ENCODE measurements at places on chromosomes 7 and 10. TPM values are rescaled to one million over a fixed set of nuclear protein-coding genes. Genes with fewer than 3 reads are reported as not detected.

The NANOS1 gene
- total RNA-seq, result 0.19 TPM

The DMBT1 gene
- not detected for total RNA-seq

The PBLD gene
- 1.6 TPM for total RNA-seq

The ZNF775 gene
- 4.4 TPM for total RNA-seq

The SFXN2 gene
- 23.6 TPM for total RNA-seq

DNA sequence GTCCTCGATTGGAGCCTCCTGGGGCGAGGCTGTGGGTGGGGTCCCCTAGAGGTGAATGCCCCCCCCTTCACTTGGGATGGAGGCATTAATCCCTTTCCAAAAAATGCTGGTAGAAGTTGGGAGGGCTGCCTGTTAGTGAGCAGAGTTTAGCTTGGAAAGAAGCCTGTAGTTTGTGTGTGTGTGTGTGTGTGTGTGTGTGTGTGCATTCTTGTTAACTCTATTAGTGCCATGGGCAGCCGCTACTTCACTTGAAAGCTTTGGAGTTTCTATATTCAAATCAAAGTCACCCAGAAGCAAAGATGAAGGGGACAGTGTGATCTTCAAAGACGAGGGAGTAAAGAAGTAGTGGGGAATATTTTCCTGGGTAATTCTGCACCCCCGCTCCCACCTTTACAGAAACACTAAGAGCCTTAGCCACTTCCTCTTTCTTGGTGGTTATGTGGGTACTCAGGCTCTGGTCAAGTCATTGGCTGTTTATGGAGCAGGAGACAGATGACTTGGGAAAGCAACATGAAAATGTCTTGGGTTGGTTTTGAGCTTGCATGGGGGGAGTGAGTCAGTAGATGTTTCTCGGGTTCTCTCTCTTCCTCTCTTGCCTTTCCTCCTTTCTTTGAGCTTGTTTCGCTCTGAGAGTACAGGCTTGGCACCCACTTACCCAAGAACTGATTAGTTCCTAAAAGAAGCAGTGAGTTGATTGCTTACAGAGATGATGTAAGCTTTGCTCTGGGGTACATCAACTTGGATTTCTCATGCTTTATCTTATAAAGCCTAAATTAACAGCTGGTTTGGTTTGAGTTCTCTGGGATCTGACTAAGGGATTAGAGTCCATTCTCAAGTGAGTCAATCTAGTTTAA, 35.9 kb downstream of the TCF7L2 start:
- no peak overlapping the region for H3K27ac ChIP-seq
- no peaks in the 10 kb centered on the region for H3K36me3 ChIP-seq
- DNase-seq, result no peak
- no peak overlapping the region for H3K4me3 ChIP-seq

DNA sequence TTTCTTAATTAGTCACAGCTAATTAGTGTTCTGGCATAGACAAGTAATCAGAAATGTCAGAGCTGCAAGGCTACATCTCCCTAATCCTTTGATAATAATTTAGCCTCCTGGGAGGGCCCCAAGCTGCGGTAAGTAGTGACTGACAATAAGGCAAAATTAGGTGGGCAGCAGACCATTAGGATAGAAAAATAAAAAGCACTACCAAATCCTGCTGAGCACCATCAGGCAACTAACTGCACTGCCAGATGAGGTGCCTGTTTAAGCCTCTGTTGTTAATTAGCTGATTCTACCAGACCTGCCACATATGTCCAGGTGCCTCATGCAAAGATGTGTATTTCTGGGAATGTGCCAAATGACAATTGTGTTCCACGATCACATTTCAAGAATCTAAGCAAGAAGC, 32.5 kb upstream of the FEZF1 start:
- H3K36me3 ChIP-seq, result no peaks in the 10 kb centered on the region
- H3K27ac ChIP-seq, result no peak overlapping the region
- H3K4me1 ChIP-seq, result no peaks in the 10 kb centered on the region
- no peak overlapping the region for H3K4me3 ChIP-seq
- DNase-seq, result no peak

DNA sequence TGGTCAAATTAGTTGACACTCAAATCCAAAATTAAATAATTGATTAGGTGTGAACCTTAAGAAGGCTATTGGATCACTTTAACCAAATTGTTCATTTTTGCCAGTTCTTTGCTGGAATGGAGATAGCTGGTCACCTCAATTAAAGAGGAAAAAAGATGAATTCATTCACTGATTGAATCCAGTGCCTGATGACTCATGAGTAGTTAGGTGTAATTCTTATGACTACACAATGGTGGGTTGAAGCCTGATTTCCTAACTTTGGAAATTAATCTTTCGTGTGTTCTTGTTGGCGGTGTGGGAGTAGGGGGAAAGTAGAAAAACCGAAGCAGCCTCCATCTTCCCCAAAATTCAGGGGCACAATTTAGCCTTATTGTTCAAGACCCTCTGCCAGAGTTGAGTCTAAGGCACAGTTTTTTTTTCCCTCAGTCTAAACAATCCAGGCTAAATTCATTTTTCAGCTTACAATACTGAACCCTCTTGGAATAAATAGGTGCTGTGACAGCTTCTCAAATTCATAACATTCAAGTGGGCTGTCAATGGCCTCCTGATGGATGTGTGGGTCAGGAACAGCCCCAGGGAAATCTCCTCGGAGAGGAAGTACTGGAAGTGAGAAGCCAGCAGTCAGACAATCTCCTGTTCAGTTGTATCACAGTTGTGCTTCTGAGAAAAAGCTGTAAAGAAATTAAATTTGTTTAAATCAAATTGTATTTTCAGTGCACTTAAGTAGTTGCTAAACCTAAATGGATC, 356.6 kb downstream of the BBS9 start:
- no peak for DNase-seq
- no peak overlapping the region for H3K27ac ChIP-seq
- H3K27me3 ChIP-seq, result no peaks in the 10 kb centered on the region
- H3K36me3 ChIP-seq, result no peaks in the 10 kb centered on the region

GRCh38 chr10:79111427-79111826, 42.7 kb downstream of the ZMIZ1 start:
- H3K27me3 ChIP-seq, result no peaks in the 10 kb centered on the region
- no peak overlapping the region for H3K27ac ChIP-seq
- no peak overlapping the region for H3K4me3 ChIP-seq
- DNase-seq, result no peak

DNA sequence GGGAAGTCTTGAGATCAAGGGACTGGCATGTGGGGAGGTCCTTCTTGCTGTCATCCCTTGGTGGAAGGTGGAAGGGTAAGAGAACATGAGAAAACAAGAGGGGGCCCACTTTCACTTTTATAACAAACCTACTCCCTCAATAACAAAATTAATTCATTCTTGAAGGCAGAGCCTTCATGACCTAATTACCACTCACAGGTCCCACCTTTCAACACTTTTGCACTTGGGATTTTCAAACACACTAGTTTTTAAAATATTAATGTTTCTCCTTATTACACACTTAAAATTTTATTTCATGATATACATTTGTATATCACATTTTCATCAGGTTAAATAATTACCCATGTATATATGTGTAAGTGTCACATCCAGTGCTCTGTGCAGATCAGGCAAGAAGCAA, 2.0 kb downstream of the ST7 start:
- H3K27ac ChIP-seq, result no peak overlapping the region
- no peak for DNase-seq
- peaks cover 3% of the 10 kb centered on the region for H3K36me3 ChIP-seq

- no peaks in the 10 kb centered on the region for H3K36me3 ChIP-seq
These were observed 476.5 kb downstream of the CALN1 start for GRCh38 chr7:71935674-71936073.

DNA sequence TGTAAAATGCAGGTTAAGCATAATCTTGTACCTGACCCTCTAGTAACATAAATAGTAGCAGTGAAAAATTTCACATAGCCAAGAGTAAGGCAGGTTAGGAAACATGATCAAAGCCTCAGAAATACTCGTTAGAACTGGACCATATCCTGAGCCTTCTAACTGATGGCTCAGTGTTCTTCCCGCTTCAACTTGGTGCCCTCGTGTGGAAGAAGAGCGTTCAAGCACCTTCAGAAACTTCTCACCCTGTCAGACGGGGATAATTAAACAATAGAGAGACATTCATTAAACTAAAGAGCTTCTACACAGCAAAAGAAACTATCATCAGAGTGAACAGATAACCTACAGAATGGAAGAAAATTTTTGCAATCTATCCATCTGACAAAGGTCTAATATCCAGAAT, 124.5 kb downstream of the MYOF start:
- no peaks in the 10 kb centered on the region for H3K36me3 ChIP-seq
- no peak overlapping the region for H3K4me3 ChIP-seq
- H3K27me3 ChIP-seq, result no peaks in the 10 kb centered on the region
- no peak overlapping the region for H3K27ac ChIP-seq
- peak; percentile 22 for DNase-seq

DNA sequence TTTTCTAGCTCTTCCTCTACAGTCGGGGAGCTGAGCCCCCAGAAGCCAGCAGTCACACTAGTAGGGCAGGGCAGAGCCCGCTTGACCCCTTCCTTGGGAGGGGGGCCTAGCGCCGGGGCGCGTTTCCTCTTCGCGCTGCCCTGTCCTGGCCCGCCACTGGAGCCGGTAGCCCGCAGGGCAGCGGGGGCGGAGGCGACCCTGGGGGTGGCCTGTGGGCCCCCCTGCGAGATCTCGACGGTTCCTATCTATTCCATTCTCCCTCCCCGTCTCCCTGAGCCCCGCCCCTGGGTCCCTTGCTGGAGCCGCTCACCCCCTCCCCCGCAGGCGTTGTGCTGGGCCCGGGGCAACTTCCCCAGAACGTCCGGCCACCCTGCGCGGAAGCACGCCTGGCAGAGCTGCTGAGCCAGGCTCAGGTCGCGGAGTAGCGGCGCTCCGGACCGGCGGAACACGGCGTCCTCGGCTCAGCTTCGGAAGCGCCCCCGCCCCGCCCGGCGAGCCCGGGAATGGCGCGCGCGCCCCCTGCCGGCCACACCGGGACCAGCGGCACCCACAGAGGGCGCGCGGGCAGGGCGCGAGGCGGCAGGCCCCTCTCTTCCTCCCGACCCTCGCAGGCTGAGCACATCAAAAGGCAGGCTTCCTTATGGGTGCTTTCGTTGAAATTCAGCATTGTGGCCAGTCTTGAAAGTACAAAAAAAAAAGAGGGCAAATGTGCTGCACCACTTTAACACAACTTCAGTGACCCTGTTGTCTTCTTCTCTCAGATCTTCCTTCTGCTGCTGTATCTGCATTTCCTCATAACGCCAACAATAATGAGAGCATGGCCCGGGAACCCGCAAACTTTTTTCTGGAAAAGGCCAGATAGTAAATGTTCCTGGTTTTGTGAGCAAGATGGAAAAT, 327.6 kb downstream of the TNS3 start:
- no peak overlapping the region for H3K27ac ChIP-seq
- H3K4me1 ChIP-seq, result peaks cover 3% of the 10 kb centered on the region
- no peak overlapping the region for H3K4me3 ChIP-seq

DNA sequence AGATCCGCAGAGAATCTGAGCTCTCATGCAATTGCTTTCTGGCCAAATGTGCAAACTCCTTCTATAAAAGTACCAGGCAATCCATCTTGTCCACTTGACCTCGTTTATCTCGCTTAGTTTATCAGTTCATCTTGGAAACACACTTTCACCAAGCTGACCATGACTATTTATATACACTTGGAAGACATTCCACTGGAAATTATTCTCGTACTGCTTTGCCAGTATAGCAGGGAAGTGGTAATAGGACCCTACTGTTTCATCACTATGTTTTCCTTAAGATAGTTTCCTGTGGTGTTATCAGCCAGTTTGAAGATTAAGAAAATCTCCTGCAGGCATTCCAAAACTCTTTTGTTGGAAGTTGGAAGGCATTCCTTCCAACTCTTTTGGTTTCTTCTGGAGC, 115.3 kb upstream of the FAM171A1 start:
- H3K27ac ChIP-seq, result no peak overlapping the region
- no peak for DNase-seq

DNA sequence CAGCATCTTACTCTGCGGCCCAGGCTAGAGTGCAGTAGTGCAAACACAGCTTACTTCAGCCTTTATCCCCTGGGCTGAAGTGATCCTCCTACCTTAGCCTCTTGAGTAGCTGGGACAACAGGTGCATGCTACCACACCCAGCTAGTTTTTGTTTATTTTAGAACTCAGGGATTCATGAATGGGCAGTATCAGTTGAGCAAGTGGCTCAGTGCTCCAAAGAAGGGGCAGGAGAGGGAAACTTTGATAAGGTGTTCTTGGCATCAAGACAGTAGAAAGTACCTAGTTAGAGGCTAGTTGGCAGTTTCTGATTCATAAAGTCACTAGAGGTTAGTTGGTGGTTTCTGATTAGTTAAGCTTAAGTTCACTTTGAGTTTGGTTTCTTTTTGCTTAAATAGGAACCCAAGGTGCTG, 18.4 kb downstream of the TRIM24 start:
- peaks cover 1% of the 10 kb centered on the region for H3K36me3 ChIP-seq
- no peak overlapping the region for H3K27ac ChIP-seq
- DNase-seq, result no peak
- peaks cover 42% of the 10 kb centered on the region for H3K4me1 ChIP-seq
- H3K27me3 ChIP-seq, result no peaks in the 10 kb centered on the region

DNA sequence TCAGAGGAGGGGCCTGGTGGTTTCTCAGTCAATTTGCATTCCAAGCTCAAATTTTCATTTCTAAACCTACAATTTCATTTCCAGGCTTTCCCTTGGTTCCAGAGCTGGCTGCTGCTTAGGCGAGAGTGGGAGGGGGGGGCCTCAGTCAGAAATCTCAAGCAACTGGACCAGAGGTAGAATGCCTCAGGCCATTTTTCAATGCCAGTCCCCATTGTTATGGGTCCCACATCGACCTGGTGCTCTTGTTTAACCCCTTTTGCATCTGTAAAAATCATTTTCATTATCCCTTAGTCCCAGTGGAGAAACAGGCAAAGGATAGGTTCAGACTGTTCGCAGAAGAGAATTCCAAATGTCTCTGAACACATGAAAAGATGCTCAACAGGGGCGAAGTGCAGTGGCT, 13.5 kb upstream of the BAG3 start:
- H3K4me3 ChIP-seq, result no peak overlapping the region
- H3K27ac ChIP-seq, result no peak overlapping the region
- peaks cover 18% of the 10 kb centered on the region for H3K4me1 ChIP-seq
- no peak for DNase-seq
- no peaks in the 10 kb centered on the region for H3K36me3 ChIP-seq

DNA sequence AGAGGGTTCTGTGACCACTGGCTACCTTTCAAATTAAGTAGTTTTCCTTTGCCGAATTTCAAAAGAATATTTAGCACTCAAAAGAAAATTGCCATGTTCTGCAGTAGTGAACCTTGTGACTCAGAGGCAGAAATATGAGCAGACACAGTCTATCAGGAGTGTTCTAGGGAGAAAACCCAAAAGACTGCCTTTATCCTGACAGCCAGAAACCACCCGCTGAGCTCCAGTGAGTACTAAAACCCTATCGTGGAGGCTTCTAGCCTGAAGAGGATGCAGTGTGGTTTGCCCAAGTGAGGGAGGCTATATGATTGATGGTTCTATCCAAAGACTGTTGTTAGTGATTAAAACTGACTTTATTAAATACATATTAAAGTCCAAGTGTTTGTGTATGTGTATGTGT, 21.9 kb downstream of the CHRM2 start:
- no peaks in the 10 kb centered on the region for H3K4me1 ChIP-seq
- H3K4me3 ChIP-seq, result no peak overlapping the region
- H3K36me3 ChIP-seq, result no peaks in the 10 kb centered on the region
- H3K27me3 ChIP-seq, result no peaks in the 10 kb centered on the region

GRCh38 chr7:108290459-108291151, 160.4 kb upstream of the LAMB4 start:
- no peak overlapping the region for H3K27ac ChIP-seq
- no peaks in the 10 kb centered on the region for H3K36me3 ChIP-seq
- H3K27me3 ChIP-seq, result peaks cover 11% of the 10 kb centered on the region
- no peak for DNase-seq
- no peak overlapping the region for H3K4me3 ChIP-seq

GRCh38 chr7:27973625-27974024, 207.0 kb downstream of the JAZF1 start:
- no peak for DNase-seq
- no peaks in the 10 kb centered on the region for H3K27me3 ChIP-seq
- H3K27ac ChIP-seq, result no peak overlapping the region
- H3K36me3 ChIP-seq, result peaks cover 20% of the 10 kb centered on the region
- H3K4me3 ChIP-seq, result no peak overlapping the region
